ENCODE measurements at places on chromosomes 3 and 15.

DNA sequence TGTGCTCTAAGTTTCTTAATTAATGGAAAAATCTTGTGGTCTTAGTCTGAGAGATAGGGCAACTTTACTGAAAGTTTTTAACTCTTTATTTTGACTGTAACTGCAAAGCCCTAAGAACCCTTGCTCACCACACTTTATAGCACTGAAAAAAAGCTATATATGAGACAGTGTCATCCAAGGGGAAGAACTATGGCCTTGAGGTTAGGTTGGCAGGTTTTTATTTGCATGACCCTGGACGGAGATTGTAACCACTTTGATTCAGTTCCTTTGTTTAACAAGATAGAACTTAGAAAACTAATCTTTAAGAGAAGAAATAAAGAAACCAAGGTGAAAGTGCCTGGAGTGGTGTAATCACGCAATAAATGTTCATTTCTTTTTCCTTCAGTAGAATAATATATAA is 30.6 kb upstream of the LYSMD4 start:
- no peak for DNase-seq

DNA sequence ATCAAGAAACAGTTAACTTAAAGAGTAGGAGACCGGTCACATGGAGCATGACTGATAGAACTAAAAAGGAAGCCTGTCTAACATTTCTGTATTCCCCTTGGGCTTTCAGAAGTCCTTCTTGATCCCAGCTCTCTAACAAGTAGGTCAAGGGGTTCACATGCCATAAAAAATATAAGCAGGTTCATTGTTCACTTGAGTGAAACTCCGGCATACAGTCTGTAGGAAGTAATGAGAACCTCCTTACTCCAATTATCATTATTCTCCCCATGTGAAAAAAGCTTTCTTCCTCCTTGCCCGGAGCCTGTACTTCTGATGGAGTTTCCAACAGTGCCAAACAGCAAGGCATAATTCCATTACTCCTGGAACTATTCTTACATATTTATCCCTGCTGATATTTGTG is 242.8 kb upstream of the CNTN4 start:
- no peak for DNase-seq

- no peak for DNase-seq
Observed at GRCh38 chr3:52225452-52226228, at the start of gene TLR9. Gene TLR9 (minus strand): TSS chr3:52225645. CDS start chr3:52225529, 116 bp downstream.

DNA sequence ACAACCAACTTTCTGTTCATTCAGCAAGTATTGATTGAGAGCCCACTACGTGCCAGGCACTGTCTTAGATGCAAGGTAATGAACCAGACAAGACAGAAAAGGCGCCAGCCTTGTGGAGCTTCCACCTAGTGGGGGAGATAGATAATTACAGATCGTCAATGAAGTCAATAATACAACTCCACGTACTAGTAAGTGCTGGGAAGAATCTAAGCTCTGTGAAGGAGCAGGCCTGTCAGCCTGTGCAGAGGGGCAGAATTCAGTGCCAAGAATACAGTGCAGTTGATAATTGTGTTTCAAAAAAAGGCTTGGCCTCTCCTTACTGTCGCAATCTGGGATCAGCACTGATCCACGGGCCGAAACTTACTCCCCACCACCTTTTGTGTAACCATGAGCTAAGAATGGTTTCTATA is 186.3 kb downstream of the FEZF2 start:
- DNase-seq: no peak

Data from stimulated activated CD4-positive, alpha-beta T cell treated with anti-CD3 and anti-CD28 coated beads, Interleukin-2, amount 100 ng/mL, for 24 hours (primary cell).